KBM-7 (cell line): ENCODE measurements at places on chromosomes 11 and 22.
A peak's percentile ranks its signal among the peaks of the same experiment; 100 is the strongest.

DNA sequence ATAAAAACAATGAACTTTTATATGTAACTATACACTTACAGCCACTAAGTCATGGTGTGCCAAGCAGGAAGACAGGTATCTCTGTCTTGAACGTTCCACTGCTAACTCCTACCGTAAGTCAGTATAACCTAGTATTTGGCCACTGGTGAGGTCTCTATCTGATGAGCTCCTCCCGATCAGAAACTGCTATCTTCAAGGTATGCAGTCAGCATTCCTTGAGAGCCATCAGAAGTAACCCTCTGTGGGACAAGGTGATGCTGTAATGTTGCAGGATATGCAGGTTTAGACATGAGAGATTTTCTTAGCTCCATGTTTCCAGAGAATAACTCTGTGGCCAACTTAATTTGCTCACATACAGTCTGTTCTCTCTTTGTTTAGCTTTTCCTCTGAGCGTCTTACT lies 397.9 kb upstream of the CCDC90B start:
- no peak for DNase-seq

DNA sequence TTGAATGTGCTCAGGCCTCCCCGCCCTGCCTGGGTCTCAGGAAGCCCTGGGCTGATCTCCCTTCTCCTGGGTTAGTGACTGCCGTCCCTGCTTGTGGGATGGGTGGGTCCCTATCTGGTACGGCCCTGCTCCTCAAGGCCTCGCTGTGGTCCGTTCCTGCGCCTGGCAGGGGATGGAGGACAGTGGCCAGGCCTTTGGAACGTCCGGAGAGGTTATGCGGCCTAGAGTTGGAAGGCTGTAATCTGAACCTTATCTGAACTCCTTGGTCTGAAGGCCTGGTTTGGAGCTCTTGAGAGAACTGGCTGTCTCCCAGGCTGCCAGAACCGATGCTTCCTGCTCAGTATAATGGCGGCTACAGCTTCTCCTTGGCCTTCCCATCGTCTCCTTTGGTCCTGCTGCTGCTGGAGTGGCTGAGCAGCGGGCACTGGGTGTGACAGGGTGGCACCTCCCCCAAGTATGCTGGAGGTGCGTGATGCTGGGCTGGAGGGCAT lies 72.8 kb downstream of the FLI1 start:
- DNase-seq, result no peak

GRCh38 chr11:123778511-123778910 lies 24.2 kb upstream of the OR6X1 start:
- DNase-seq, result no peak

GRCh38 chr11:35232891-35233330 lies 93.9 kb downstream of the CD44 start:
- DNase-seq, result no peak

- no peak for DNase-seq
Observed at GRCh38 chr22:20503816-20504215, 3.6 kb upstream of the MED15 start.

- DNase-seq, result no peak
Observed at GRCh38 chr22:33023153-33023827, 34.9 kb downstream of the SYN3 start.

GRCh38 chr22:46113110-46113909 lies 37.0 kb upstream of the PPARA start:
- DNase-seq, result no peak

DNA sequence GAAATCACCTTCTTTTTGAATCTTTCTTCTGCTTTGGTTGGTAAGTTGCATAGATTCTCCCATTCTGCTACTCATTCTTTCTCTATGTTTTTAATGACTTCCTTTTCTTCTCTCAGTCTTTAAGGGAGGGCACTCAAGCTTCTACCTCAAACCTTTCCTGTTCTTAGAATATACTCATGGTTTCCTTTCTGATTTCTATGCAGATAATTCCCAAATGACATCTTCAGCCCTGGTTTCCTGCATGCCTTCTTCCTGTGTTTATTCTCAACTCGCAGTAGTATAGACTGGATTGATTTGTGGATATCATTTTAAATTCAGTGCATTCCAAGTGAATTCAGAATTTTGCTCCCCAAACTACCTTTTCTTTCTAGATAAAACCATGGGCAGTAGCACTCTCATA lies 803.6 kb downstream of the METTL15 start:
- no peak for DNase-seq

- peak; percentile 80 for DNase-seq
Observed at GRCh38 chr22:37607010-37607934, 1.4 kb upstream of the GGA1 start.

DNA sequence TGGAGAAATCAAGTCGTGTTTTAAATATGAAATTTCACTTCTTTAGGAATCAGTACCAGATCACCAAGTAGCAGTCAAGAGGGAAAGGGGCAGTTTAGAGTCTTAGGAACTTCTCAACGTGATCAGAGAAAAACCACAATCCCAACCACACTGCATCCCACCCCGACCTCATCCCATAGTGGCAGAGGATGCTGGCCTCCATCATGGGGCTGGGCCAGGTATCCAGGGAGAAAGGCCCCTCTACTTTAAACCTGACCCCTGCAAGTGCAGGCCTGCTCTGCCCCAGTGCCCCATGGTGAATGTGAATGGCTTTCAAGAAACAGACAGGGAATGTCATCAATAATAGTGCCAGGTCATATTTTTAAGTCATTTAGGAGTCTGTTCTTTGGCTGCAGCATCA lies 12.1 kb downstream of the CHST1 start:
- no peak for DNase-seq

DNA sequence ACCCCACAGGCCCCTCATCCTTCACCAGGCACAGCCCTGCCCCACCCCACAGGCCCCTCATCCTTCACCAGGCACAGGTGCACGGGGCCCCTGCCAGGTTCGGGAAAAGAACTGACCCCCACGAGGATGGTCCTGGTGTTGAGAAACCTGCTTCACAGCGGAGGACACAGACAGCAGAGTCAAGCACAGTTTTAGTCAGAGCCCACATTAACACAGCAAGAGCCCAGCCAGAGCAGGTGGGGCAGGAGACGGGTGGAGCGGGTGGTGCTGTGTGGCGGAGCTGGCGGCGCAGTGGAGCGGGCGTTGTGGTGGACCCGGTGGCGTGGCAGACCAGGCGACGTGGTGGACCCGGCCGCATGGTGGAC lies 1085.5 kb downstream of the BRD1 start:
- DNase-seq, result no peak

DNA sequence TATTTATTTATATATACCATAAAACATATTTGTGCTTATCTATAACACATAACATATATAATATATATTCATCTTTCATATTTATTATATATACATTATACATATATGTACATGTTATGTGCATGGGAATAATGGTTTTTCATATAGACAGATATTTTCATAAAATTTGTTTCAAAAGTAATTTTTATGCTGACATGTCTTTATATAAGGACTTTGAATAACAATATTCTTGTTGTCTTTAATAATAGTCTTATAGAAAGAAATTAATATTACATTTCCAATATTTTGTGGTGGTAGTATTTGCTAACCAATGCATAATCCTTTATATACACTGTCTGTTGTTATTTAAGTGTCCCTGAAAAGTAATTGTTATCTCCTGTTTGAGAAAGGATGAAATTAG lies 49.6 kb downstream of the GRM5 start:
- no peak for DNase-seq

- no peak for DNase-seq
Observed at GRCh38 chr22:39094717-39095389, 2.2 kb upstream of the APOBEC3H start.

DNA sequence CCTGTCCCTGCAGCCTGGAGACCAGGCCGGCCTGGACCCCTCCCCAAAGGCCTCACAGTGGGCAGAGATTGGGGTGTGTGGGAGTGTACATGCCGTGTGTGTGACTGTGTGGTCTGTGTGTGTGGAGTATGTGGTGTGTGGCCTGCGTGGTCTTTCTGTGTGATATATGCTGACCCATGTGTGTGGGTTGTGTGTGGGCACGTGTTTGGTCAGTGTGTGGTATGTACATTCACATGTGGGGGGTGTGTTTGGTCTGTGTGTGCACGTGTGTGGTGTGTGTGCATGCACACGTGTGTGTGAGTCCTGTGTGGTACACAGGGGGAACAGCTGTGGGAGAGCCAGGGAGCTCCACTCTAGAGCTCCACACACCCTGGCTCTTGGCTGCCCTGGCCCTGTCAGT lies 1185.1 kb downstream of the BRD1 start:
- DNase-seq, result no peak

DNA sequence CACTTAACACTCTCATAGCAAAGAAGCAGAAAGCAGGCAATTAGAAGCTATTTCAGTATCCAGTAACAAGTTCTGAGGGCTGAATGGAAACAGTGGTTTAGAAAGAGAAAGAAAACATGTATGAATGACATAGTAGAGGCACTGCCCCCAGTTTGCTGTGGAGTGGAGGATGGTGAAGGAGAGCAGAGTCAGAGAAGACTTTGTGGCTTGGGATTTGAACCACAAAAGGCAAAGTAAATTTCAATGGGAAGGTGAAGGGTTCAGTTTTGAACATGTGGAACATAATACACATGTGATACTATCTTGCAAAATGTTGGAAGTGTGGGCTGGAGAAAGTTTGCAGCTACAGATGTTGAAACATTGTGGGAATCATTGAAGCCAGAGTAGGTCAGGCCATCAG lies 81.4 kb downstream of the SNX19 start:
- no peak for DNase-seq

- no peak for DNase-seq
Observed at GRCh38 chr22:47276450-47276820, 514.0 kb downstream of the TBC1D22A start.

DNA sequence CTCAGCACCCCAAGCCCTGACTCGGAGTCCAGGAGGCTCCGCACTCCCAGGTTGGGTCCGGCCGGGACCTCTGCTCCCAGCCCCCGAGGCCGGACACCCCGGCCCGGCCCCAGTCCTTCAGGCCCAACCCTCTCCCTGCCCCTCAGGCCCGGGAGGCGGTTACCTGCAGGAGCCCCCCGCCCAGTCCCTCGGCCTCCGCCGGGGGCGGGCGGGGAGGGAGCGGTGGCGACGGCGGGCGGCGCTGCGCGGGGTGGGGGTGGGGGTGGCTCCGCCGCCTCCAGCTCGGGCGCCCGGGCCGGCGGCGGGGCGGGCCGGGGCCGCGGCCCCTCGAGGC lies 310 bp downstream of the TCF20 start:
- DNase-seq, result peak; percentile 34

GRCh38 chr11:83033972-83034672 lies 37.6 kb downstream of the RAB30 start:
- no peak for DNase-seq

GRCh38 chr11:125959931-125960330 lies 14.1 kb downstream of the VSIG10L2 start:
- DNase-seq, result no peak

GRCh38 chr11:129591527-129591926 lies 215.9 kb downstream of the BARX2 start:
- DNase-seq, result no peak

DNA sequence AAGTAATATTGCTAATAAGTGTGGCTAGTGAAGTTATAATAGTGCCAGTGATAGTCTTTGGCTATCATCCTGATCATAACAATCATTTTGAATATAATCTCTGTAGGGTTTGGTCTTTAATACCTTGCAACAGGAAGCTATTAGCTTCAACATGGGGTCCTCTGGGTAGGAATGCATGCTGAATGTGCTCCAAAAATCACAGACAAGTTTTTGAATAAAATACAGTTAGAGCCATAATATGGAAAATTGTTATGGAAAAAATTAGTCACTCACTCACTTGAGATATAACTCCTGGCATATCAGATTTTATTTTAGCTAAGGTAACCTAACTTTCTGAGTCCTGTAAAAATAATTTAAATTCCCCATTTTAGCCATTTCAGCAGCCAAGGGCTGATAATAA lies 95.4 kb upstream of the MTMR2 start:
- DNase-seq, result no peak

DNA sequence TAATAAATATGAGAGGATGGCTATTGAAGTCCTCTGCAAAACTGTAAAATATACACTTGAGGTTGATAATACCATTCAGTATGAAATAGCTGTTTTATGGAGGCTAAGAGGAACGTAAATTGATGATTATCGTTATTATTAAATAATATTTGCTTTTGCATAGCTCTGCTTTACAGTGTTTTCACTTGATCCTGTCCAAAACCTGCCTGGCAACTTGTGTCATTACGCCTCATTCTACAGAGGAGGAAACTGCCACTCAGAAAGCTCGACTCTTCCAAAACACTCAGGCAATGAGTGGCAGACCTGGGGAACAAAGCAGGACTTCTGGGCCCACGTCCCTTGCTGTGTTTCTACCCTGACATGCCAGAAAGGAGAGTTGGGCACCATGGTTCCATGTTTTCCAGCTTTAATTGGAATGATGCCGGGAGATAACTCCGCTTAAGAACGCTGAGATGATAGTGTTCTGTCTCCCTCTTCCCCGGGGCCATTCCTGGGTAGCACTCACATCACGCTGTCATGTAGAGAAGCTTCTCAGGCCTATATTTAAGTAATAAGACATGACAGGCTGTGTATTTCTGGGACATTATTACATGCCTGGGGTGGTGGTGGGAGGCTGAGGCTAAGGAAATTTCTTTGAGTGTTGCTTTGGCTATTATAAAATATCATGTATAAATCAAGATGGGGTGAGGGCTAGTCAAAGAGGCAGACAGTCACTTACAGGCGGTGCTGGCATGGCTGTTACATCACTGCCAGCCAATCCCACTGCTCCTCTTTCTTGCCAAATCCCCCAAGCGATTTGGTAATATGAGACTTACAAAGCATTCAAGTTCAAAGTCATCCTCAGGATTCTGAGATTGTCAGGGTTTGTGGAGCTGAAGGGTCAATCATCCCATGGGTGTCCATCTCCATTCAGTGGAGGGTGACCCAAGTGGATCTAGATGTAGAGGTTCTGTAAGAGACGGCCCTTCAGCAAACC lies 501.7 kb downstream of the INSC start:
- no peak for DNase-seq

GRCh38 chr11:65880844-65881421 lies 1.3 kb downstream of the CTSW start:
- DNase-seq, result no peak

- DNase-seq, result no peak
Observed at GRCh38 chr11:62132191-62132590, 8.4 kb downstream of the INCENP start.

- DNase-seq, result no peak
Observed at GRCh38 chr11:95697614-95698408, 91.8 kb downstream of the FAM76B start.

- no peak for DNase-seq
Observed at GRCh38 chr11:19777377-19778102, 64.9 kb downstream of the NAV2 start.

DNA sequence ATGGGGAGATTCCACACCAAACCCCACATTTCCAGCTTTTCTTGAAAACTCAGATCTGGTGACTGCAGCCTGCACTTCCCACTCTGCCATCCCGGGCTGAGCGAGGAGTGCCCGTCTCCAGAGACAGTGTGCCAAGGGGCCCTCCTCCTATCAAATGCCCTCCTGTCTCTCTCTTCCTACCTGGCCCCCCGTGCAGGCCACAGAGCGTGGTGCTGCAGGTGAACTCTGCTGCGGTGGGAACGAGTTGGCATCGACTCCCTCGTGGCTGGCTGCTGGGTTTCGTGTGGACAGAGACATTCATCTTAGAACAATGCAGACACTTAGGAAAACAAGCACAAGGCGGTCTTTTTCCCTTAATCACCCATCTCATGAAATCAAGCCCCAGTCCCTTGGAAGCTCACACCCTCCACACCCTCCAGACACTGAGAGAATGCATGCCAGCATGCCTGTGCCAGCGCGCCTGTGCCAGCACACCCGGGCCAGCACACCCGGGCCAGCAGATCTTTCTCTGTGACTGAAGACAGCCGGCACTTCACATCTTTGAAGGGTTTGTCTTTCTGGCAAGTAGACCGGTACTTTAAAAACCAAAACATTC lies 65.0 kb downstream of the PARVB start:
- DNase-seq, result no peak
